Fibroblast of skin of scalp (primary cell): ENCODE measurements at places on chromosomes 7 and 10.
A peak's percentile ranks its signal among the peaks of the same experiment; 100 is the strongest.

DNA sequence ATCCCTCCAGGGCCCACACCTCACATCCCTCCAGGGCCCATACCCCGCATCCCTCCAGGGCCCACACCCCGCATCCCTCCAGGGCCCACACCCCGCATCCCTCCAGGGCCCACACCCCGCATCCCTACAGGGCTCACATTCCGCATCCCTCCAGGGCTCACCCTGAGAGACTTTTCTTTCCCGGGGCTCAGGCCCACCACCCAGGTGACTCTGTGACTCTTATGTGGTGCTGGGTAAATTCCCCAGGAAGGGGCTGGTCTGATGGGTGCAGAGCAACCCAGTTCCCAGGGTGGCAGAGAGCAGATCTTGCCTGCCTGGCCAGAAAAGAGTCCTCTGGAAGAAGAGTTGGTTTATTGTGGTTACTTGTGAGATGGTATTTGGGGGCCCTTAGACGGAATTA lies 290.7 kb downstream of the TCERG1L start:
- DNase-seq: no peak

DNA sequence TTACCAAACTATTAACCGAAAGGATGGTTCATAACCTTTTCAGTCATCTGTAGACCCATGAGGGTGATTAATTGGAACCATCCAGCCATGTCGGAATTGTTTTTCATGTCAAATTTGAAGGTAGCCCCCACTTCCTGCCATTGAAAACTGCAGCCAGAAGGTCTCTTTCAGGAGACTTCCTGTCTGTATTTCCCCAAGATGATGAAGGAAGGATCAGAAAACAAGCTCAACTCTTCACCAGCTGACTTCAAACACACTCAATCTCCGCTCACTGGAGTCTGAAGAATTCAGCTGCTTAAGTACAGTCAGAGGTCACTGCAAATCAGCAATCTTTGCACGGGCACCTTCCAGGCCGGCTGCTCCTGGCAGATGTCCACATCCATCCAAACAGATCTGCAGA lies 291.7 kb upstream of the NPVF start:
- DNase-seq: no peak

DNA sequence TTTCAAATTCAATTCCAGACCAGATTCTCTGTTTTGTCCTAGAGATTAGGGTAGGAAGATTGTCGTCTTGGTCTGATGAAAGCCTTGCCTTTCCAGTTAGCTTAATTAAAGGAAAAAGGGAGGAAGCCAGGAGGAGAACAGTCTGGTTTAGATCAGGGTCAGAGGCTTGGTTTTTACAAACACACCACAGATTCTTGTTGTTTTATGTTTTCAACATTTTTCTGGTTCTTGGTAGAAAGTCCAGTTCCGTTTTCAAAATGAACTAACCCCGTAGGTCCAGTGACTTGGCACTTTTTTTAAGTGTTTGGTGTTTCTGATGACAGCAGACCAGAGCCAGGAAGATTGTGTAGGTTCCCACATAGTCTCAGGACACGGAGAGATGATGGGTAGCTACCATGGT lies 167.1 kb upstream of the INHBA start:
- no peak for DNase-seq

DNA sequence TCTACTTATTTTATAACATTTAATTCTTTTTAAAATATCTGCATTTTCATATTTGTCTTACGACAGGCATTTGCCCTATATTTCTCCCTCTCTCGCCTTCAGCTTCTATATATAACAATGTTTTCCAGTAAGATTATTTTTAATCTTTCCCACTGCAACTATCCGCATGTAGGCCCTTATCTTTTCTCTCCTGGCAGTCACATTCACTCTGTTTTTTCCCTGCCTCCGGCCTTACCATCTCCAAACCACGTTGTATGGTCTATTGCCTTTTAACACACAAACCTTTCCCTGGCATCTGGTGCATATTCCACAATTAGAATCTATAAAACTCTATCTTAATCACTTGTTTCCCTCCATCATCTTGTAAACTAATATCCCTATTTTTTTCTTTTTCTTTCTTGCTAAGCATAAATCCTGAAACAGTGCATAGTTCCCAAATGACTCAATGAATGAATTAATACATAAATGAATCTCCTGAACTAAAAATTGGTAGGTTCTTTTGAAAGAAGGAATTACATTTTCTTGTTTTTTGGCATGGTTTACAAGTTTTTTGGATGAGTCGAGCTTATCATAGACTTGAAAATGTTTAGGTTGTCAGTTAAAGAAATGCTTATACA lies 173.2 kb downstream of the SEMA3A start:
- DNase-seq: peak; percentile 66

GRCh38 chr10:112914288-112914952 lies 35.6 kb upstream of the TCF7L2 start:
- DNase-seq: no peak

GRCh38 chr7:24313777-24314176 lies 29.8 kb downstream of the NPY start:
- no peak for DNase-seq

DNA sequence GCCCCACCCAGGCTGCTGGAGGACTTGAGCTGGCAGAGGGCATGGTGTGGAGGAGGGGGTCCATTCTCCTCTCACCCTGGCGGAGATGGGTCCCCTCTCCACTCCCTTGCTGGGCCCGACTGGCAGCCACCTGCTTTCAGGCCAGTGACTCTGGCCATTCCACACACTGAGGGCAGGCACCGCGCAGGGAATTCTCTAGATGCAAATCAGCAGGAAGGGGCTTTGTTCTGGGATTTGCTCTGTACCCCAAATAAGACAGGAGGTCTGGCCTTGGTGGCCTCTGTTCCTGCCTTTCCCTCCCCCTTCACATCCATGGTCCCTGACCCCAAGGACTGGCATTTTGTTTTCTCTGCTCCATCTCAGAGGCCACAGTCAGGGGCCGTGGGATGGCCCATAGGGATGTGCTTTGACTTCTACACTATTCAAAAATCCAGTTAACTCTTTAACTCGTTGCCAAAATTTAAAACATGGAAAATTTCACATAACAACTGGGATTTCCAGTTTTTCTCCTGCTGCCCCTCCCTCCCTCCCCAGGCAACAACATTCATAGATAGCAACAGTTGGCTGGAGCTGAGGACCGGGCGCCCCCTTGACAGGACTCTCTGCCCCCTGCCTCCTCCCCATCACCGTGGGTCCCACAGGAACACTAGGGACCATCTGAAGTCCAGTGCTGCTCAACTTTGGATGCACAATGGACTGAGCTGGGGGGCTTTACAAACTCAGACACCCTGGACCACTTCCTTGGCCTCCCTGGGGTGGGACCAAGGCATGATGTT lies 33.9 kb downstream of the PPIF start:
- no peak for DNase-seq
